T-helper 2 cell treated with Interferon-gamma antibody and Interleukin-4, amounts not matched to agents 5 μg/mL and 100 μg/mL, for 36 hours (primary cell): ENCODE measurements at places on chromosomes 6 and 20.

DNA sequence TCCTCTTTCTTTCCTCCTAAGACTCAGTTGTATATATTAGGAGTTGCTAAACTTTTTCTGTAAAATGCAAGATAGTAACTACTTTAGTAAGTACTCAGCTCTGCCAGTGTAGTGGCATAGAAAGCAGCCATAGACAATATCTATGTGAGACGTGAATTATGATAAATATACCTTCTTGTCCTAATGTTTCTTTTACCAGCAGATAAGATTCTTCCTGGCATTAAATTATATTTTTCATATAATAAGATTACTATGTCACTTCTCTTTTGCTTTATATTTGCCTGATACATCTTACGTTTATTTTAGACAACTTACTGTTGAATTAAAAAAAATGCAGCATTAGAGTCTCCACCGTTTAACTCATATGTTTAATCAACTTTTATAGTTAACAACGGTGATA, 51.7 kb downstream of the HDGFL1 start:
- DNase-seq, result no peak

DNA sequence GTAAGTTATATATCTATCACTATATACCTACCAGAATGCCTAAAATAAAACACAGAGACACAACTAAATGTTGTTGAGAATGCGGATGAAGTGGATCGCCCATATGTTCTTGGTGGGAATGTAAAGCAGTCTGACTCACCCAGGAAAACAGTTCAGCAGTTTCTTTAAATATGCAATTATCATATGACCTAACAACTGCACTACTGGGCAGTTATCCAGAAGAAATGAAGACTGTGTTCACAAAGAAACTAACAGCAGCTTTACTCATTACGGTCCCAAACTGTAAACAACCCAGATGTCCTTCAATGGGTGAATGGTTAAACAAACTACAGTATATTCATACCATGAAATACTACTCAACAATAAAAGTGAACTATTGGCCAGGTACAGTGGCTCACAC, 14.3 kb upstream of the ZC3H12D start:
- no peak for DNase-seq

DNA sequence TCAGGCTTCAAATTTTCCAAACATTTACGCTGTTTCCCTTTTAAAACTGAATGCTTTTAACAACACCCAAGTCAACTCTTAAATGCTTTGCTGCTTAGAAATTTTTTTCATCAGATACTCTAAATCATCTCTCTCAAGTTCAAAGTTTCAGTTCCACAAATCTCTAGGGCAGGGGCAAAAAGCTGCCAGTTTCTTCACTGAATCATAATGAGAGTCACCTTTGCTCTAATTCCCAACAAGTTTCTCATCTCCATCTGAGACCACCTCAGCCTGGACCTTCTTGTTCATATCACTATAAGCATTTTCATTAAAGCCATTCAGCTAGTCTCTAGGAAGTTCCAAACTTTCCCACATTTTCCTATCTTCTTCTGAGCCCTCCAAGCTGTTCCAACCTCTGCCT, 69.1 kb downstream of the RNF217 start:
- DNase-seq, result no peak

DNA sequence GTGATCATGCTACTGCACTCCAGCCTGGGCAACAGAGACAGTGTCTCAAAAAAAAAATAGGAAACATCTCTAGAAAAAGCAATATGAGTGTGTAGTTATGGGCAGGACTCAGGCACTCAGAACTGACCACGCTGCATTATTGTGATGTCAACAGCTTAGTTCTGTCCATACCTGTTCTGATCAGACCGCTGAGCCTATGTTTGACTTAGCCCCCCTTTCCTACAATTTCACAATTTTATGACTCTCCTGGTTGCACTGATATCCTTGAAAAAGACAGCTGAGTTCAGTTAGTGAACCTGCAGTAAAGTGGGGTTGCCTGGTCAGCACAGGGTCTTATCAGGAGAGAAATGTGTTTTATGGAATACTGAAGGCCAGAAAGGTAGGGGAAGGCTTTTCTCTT, 37.8 kb upstream of the PRDM1 start:
- no peak for DNase-seq

GRCh38 chr6:134247231-134247833, 70.6 kb downstream of the SGK1 start:
- DNase-seq, result peak; percentile 70

DNA sequence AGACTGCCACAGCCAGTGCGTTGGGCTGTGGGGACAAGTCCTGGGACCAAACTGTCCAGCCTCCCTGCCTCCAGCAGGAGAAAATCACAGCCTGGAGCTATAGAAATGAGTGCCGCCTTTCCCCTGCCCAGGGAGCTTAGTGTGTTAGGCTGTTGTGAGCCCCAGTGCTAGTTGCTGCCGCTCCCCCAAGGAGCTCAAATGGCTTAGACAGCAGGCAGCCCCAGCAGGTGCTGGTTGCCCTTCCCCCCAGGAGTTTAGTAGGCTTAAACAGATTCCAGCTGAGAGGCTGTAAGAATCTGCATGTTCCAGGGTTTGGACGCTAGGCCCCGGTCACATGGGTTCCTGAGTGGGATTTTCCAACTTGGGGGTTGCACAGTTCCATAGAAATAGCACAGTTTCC, 27.2 kb upstream of the HMGN3 start:
- DNase-seq, result no peak

- DNase-seq, result no peak
These were observed 81.5 kb downstream of the HAO1 start for GRCh38 chr20:7858734-7859250.
